Stimulated activated CD8-positive, alpha-beta memory T cell treated with anti-CD3 and anti-CD28 coated beads, Interleukin-7, amount 100 ng/mL, for 24 hours (primary cell): ENCODE measurements at places on chromosomes 1 and 21.
A peak's percentile ranks its signal among the peaks of the same experiment; 100 is the strongest.

- no peak for DNase-seq
Observed at GRCh38 chr1:207898836-207899235, 12.1 kb downstream of the CD34 start.

- DNase-seq = no peak
Observed at GRCh38 chr1:89563957-89564604, 39.5 kb downstream of the LRRC8B start.

- no peak for DNase-seq
Observed at GRCh38 chr1:13867603-13868002, 167.6 kb downstream of the PRDM2 start.

- DNase-seq = no peak
Observed at GRCh38 chr1:73611681-73612080, 586.3 kb downstream of the LRRIQ3 start.

DNA sequence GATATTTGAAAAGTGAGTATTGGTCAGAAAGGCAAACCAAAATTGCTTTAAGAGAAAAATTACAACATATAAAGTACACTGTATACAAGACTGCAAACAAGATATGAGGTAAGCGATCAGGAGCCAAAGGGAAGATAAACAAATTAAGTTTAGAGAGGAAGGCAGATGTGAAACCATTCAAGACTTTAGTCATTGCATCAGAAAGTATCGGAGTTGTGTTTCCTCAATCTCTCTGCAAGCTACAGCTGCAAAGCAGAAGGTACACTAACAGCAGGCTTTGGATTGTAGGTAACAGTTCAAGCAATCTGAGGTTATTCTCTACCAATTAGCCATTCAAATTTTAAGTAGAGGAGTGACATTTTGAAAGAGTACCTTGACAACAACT lies 21.3 kb upstream of the TLCD4 start:
- DNase-seq = no peak

DNA sequence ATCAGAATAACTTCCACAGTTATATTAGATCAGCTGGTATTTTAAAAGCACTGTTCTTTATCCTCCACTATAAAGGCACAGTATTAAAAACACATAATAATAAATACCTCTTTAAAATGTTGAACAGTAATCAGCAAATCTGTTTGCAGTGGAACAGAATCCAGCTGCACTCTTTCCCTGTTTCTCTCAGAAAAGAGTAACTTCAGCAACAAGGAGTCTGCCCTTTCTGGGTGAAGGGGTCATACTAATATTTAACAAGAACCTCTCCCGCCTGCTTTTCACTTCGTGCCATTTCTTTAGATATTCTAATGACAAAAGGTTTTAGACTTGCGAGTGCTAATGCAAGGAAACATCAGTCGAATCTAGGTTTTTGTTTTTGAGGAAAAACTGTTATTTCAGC lies 194.2 kb upstream of the FMN2 start:
- DNase-seq = no peak

- DNase-seq = no peak
Observed at GRCh38 chr1:17475752-17476151, 36.3 kb upstream of the RCC2 start.

GRCh38 chr1:149888247-149888998 lies 10.9 kb upstream of the BOLA1 start:
- peak; percentile 59 for DNase-seq

- DNase-seq = no peak
Observed at GRCh38 chr1:213444224-213444623, 393.2 kb downstream of the RPS6KC1 start.

DNA sequence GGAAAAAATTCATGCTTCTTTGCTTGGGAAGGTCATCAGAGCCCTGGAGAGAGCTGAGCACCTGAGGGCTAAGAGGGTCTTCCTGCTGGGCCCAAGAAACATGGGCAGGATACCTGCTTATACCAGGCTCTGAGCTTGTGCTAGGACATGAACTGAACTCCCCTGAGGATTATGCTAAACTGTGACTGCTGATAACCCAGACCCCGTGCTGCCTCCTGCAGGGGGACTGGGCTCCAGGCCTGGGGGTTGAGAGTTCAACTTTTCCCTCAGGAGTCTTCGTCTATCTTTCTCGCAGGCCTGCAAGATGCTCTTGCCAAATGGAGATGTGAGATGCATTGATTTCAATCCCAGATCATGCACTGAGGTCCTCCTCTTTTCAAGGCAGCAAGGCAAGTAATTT lies 368.5 kb downstream of the HHAT start:
- DNase-seq = no peak

DNA sequence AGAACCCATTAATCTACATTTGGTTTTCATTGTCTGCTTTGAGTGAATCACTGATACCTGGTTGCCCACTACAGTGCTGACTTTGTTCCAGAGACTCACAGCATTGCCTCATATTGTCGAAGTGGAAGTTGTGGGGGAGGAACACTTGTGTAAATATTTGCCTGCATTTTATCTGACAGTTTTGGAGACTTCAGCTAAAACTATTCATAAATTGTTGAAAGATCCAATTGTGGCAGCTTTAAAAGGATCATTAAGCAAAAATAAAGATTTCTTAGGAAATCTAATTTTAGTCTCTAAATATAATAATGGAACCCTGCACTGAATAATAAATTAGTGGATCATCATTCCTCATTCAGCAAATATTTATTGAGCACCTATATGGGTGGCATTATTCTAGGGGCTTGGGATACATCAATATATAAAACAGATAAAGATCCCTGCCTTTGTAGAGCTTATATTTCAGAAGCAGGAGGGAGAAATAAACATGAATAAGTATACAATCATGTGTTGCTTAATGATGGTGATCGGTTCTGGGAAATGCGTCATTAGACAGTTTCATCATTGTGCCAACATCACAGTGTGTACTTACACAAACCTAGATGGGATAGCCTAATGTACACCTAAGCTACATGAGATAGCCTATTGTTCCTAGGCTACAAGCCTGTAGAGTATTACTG lies 73.5 kb downstream of the OSBPL9 start:
- no peak for DNase-seq

DNA sequence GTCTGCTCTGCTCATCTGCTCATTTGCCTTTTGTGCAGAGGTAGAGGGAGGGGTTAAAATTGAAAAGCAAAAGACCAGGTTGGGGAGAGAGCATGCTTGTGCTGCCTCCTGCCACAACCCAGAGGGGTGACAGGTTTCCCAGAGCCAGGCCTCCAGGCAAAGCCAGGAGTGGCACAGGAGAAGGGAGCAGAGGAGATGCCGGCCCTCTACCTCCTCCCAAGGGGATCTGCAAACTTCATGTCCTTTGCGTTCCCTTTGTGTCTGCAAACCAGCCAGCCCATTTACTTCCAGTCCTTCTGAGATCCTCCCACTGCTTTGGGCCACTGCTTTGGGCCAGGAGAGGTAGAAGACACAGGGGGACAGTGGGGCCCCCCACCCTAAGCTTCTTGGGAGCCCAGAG lies 67.8 kb downstream of the EPHB2 start:
- DNase-seq = no peak

DNA sequence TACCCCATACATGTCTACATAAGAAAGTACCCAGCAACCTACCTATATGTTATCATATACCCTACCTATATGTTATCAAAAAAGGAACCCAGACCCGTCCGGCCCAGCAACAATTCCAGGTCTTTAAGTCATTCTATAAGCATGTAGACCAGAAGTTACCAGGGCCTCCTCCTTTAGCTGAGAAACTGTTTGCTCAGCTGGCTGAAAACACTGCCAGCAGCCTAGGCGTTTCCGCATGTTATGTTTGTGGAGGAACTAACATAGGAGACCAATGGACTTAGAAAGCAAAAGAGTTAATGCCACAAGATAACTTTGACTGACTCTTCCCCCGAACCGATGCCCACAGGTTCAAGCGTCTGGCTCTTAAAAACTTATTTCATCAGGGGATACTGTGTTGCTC lies 7.1 kb upstream of the ZNF678 start:
- no peak for DNase-seq

DNA sequence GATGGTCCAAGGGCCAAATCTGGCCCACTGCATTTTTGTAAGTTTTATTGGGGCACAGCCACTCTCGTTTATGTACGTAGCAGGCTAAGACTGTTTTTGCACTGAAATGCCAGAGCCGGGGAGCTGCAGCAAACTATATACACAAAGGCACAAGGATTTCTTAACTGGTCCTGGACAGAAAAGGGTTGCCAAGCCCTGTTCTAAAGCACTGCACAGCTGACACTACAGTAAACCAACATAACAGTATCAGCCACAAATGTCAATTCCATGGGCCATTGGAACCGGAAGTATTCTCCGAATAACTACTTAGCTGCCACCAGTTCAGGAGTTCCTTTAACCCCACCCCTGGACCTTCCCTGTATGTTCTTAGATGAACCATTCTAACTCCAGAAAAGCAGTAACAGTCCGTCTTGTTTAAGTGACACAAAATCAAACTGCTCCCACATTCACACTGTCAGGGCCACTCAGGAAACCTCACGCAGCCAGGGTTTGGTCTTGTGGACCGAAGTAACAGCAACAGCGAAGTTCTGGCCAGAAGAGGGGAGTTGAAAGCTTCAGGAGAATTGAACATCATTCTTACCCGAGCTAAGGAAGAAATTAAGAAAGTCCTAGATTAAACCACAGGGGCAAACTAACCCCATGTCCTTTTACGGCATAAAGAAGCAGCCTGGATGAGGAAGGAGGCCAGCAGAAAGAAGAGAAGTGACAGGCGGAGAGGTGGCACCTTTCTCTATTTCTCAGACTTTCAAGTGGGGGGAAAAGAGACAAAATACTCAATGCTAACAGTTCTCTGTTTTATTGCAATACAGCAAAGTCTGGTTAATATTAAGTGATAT lies 49.2 kb downstream of the COQ8A start:
- no peak for DNase-seq

DNA sequence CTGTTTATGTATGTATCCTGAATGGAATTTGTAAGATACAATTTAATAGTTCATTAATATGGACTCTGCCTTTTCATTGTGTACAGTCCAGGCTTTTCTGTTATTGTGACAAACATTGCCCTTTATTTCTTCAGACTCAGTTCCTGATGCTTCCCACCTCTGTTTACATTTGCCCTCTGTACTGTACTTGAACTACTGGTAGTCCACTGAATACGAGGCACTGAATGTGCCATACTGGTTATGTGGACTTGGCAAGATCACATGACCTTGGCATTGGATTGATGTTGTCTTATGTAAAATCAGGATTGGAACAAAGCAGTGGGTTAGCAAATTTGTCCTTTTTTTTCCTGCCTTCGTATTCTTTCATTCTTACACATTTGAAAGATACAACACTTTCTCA lies 27.8 kb downstream of the RALGPS2 start:
- DNase-seq = no peak

- DNase-seq = no peak
Observed at GRCh38 chr1:14064649-14065442, 364.9 kb downstream of the PRDM2 start.

DNA sequence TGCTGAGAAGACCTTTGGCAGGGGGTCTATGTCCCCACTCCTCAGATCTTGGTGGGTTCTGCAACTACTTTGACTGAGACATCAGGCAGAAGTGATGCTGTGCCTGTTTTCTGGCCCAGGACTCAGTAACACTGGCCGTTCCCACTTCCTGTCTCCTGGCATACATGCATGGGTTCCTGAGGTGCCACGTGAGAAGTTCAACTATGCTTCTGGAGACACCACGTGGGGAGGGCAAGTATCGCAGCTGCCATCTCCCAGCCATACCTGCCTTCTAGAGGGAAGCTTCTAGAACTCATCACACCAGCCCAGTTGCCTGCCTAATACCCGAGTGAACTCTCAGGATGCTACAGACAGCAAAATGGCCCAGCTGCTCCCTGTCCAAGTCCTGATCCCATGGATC lies 65.8 kb downstream of the TRABD2B start:
- no peak for DNase-seq

DNA sequence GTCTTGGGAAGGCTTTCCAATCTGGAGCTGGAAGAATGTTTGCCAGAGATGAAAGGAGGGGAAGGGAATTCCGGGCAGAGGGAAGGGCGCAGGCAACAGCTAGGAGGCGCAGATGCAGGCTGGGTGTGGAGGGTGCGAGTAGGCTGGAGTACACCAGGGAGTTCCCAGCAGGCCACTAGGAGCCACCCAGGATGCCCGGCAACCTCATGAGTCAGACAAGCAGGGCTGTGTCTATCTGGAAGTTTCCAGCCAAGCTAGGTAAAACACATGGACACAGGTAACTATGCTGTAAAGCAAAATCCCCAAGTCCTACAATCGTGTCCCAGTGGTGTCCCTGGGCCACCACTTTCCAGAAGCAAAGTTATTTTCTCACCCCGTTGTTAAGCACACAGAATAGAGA lies 990 bp upstream of the NBL1 start:
- DNase-seq = no peak

DNA sequence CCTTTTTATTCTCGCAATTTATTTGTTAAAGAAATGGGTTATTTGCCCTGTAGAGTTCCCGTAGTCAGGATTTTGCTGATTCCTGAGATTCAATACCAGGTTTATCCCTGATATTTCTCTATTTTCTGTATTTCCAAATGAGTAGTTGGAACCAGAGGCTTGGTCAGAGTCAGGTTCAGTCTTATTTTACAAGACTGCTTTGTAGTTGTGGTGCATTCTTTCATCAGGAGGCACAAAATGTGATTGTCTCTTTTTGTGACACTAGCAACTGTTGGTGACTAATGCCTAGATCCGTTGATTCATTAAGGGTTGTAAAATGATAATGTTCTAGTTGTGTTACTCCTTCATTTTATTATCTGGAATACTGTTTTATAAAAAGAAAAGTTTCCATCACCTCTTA lies 95.5 kb upstream of the TPTE start:
- no peak for DNase-seq
